T-helper 17 cell (primary cell): ENCODE measurements at places on chromosomes 1 and 21. TPM values are rescaled to one million over a fixed set of nuclear protein-coding genes. Genes with fewer than 3 reads are reported as not detected.

CD84 gene
- 71.6 TPM for total RNA-seq

PRRC2C gene
- total RNA-seq = 333 TPM

LPAR3 gene
- 2.1 TPM for total RNA-seq

HSD3B2 gene
- total RNA-seq = not detected

KIF21B gene
- total RNA-seq = 87.7 TPM

GLIS1 gene
- total RNA-seq = not detected

SLC16A4 gene
- 0.20 TPM for total RNA-seq

SLC30A10 gene
- total RNA-seq = not detected

OR10J1 gene
- not detected for total RNA-seq

RBP7 gene
- total RNA-seq = not detected

PLA2G5 gene
- not detected for total RNA-seq

OR2T2 gene
- 0.15 TPM for total RNA-seq

CDK11B gene
- 49.8 TPM for total RNA-seq

LEFTY1 gene
- not detected for total RNA-seq

SAMSN1 gene
- 64.9 TPM for total RNA-seq

TIE1 gene
- not detected for total RNA-seq

CA6 gene
- 1.6 TPM for total RNA-seq

F5 gene
- 24.3 TPM for total RNA-seq

MEX3A gene
- total RNA-seq = not detected

MARK1 gene
- 0.10 TPM for total RNA-seq

NUCKS1 gene
- total RNA-seq = 73.2 TPM

OR2T29 gene
- not detected for total RNA-seq

OR10K2 gene
- total RNA-seq = not detected

CNR2 gene
- total RNA-seq = 0.85 TPM

FBXO2 gene
- 1.3 TPM for total RNA-seq

CD1D gene
- total RNA-seq = 0.94 TPM
